Activated naive CD4-positive, alpha-beta T cell (primary cell): ENCODE measurements at places on chromosomes 1 and 21.

- no peak for DNase-seq
Observed at GRCh38 chr1:116497656-116498055, 73.2 kb downstream of the CD58 start.

GRCh38 chr1:218488986-218489385 lies 143.8 kb downstream of the TGFB2 start:
- DNase-seq = no peak

GRCh38 chr21:44000360-44000759 lies 11.7 kb upstream of the TRAPPC10 start:
- no peak for DNase-seq

- DNase-seq = no peak
Observed at GRCh38 chr1:242467556-242468145, 56.8 kb downstream of the PLD5 start.

DNA sequence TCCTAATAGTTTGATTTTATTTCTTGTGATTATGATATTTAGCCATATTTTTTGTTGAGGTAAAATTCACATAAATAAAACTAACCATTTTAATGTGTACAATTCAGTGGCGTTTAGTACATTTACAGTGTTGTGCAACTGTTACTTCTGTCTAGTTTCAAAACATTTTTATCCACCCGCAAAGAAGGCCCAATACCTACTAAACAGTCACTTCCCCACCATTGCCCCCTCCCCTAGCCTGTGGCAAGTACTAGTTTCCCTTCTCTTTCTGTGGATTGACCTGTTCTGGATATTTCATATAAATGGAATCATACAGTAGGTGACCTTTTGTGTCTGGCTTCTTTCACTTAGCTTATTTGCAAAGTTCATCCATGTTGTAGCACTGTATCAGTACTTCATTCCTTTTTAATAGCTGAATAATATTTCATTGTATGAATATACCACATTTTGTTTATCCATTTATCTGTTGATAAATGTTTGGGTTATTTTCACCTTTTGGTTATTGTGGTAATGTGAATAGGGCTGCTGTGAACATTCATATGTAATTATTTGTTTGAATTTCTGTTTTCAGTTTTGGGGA lies 4.1 kb downstream of the FLVCR1 start:
- DNase-seq = no peak

DNA sequence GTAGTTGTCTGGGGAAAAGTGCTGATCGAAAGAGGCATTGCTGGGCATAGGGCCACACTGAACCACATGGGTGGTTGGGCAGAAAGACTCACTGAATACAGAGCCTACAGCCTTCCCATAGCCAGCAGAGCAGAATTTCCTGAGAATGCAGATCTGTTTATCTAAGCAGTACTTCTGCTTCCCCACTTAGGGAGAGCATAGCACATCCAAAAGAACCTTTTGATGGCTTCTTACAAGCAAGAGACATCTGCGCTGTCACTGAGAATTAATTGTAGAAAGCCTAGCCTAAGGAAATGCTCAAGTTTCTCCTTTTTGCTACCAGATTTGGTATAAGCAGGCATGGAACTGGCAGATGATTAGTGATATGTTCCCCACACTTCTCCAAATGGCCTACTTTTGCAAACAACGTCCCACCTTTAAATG lies 13.0 kb upstream of the KLHDC8A start:
- DNase-seq = no peak

GRCh38 chr1:182120411-182121258 lies 59.1 kb upstream of the ZNF648 start:
- no peak for DNase-seq

DNA sequence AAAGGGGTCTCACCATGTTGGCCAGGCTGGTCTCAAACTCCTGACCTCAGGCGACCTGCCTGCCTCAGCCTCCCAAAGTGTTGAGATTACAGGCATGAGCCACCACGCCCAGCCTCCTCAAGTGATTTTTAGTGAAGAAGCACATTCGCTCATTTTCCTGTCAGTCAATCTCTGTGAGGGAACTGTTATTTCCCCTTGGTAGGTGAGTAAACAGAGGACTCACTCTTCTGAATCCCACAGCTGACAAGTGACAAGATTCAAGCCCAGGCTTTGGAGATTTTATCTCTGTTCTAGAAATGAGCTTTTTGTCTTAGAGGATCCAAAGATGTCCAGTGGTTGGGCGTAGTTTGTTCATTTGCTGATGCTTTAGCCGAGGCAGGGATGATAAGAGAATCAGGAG lies 43.9 kb upstream of the TACSTD2 start:
- DNase-seq = no peak

DNA sequence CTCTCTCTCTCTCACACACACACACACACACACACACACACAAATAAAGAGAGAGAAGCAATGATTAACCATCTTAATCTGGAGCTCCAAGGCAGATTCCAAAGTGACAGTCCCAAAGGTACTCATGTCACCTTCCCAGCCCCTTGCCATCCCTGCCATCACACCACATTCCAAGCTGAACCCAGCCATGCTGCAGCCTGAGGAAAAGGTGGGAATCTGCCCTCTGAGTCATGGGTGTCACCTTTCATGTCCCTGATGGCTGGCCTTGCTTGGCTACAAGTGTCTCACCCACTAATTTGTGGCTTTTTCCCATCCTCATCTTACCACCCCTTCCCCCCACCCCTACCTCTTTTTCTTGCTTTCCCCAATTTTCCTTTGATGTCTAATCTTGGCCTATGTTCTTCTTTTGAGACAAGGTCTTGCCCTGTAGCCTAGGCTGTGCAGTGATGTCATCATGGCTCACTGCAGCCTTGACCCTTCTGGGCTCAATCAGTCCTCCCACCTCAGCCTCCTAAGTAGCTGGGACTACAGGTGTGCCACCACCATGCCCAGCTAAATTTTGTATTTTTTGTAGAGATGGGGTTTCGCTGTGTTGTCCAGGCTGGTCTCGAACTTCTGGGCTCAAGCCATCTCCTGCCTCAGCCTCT lies 3.2 kb downstream of the ANXA9 start:
- DNase-seq = no peak

DNA sequence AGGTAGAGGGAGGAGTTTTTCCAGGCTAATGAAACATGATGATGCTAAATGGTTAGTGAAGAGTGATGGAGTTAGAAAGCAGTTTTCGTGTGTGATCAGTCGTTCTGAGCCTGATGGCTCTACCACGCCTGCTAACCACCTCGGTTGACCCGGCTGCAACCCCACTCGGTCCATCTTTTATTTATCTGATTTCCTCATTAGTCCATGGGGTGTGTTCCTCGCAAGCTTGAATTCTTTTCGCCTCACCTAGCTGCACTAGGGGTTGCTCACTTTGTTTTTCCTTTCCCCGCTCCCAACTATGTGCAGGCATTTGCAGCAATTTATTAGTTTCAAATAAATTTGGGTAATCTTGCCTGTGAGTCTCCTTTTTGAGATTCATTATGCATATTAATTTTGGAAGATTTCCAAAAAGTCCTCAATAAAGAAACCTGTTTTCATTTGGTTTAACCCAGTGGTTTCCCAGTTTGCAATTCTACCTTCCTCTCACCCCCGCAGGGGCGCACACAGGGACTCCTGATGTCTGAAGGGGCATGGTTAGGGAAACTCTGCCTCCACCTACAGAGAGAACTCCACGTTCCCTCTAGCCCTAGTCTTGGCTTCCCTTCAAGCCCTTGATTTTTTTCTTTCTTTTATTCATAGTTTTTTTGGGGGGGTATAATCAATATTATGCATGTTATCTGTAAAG lies 12.6 kb downstream of the B3GALT5 start:
- no peak for DNase-seq

DNA sequence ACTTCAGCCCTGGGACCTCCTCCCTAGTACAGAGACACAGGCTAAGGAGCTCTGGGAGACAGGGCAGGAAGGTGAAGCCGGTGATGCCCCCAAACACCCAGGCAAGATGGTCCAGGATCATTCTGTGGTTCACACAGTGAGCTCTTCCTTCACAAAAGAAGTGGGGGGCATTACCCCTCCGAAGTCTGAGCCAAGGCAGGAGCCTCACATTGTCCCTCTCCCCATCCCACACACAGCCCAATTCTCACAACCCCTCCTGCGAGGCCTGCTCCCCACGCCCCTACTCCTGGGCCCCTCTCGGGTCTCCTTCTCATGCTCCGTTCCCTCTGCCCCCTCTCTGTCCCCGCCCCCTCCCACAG lies 10.7 kb downstream of the MEF2D start:
- DNase-seq = no peak

DNA sequence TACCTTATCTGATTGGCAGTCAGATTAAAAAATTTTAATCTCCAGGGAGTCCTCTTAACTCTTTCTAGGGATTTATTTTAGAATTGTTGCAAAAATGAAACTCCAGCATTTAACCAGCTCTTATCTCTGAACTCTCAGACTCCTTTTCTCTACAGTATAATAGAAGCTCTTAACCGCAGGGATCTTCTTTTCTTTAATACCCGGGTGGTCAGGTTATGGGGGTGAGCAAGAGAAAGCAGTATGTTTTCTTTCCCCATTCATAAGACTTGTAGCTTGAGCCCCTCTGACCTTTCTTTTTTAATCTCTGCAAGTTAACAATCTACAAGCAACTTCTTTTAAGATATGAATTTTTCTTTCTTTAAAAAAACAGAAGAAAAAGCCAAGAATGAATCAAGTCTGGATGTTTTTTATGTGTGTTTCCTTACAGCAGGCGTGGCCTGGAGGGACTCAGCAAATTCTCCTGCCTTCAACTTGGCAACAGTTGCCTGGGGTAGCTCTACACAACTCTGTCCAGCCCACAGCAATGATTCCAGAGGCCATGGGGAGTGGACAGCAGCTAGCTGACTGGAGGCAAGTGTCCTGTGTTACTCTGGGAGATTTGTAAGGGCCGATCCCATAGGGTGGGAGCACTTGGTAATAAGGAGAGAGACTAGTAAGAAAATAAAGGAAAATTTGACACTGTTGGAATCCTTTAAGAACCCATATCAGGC lies 13.4 kb upstream of the OLFML3 start:
- DNase-seq = no peak

- no peak for DNase-seq
Observed at GRCh38 chr21:46585191-46585953, 19.5 kb downstream of the S100B start.
